Chondrocyte (in vitro differentiated cells): ENCODE measurements at places on chromosomes 6 and 20. TPM values are rescaled to one million over a fixed set of nuclear protein-coding genes. Genes with fewer than 3 reads are reported as not detected.

The C6orf52 gene
- total RNA-seq, result 0.82 to 0.97 TPM in 2 of 3 replicates, not detected in the other

The PAX1 gene
- not detected in 3 replicates for total RNA-seq

The UBE2V1 gene
- total RNA-seq, result 79.8 to 100 TPM (median 82.0 TPM) in 3 replicates

The CFAP206 gene
- 0.12 to 0.73 TPM (median 0.44 TPM) in 3 replicates for total RNA-seq

The SPTLC3 gene
- 5.0 to 11.9 TPM (median 5.8 TPM) in 3 replicates for total RNA-seq
